Lower lobe of right lung (tissue), 2 donors: ENCODE measurements at places on chromosomes 3 and 15. TPM values are rescaled to one million over a fixed set of nuclear protein-coding genes. Genes with fewer than 3 reads are reported as not detected.

FANCD2OS gene
- total RNA-seq, result not detected

DNA sequence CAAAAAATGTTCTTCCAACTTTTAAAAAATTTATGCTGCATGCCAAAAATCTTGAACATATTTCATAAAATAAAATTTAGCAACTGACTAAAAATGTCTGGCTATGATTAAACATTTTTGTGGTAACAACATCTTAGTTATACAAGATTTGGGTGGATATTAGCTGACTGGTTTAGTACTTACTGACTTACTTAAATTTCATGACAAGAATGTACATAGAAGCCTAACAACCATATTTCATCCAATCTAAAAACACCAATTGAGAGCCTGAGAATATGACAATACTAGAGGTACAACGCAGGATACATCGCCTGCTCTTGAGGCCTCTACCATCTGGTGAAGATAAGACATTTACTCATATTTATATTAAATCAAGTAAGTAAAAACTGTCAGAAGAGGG, 34.6 kb downstream of the GNB4 start:
- peaks cover 53% of the 10 kb centered on the region for H3K36me3 ChIP-seq
- DNase-seq, result no peak
- no peak overlapping the region for H3K4me3 ChIP-seq
- H3K4me1 ChIP-seq, result peaks cover 5% of the 10 kb centered on the region
- H3K27me3 ChIP-seq, result no peaks in the 10 kb centered on the region

DNA sequence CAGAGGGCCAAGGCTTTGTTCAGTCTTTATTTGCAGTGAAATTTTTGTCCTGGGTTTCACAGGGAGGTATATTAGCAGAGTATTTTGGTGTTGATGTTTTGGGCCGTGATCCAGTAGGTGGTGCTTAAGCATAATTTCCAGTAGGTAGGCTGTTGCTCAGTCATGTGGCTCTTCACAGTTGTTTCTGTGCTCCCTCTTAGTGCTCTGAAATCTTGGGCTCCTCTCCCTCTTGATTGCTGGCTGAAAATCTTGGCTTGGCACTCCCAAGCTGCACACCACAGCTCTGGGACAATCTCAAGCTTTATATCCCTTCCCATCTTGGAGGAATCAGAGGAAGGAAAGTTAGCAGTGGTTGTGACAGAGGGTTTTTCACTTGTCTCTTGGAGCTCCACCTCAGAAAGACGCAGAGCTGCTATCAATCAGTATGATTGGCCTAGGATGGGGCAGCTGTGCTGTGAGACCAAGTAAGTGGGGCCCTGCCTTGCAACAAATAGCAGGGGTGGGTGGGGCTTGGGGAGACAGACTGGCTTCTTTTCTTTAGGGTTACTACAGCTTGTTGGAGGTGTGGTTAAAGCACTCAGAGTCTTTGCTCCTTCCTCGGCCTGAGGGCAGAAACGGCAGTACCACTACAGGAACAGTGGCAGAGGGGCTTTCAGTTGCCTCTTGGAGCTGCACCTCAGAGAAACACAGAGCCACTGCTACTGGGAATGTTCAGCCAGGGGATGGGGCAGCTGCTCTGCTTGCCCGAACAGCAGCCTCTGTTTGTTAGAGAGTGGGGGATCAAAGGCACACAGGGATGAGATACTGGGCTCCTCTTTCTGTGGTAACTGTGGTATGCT, 627.0 kb downstream of the SI start:
- no peak for DNase-seq
- no peaks in the 10 kb centered on the region for H3K4me1 ChIP-seq
- H3K36me3 ChIP-seq, result no peaks in the 10 kb centered on the region
- H3K27me3 ChIP-seq, result no peaks in the 10 kb centered on the region
- no peak overlapping the region for H3K27ac ChIP-seq
- H3K4me3 ChIP-seq, result no peak overlapping the region

DNA sequence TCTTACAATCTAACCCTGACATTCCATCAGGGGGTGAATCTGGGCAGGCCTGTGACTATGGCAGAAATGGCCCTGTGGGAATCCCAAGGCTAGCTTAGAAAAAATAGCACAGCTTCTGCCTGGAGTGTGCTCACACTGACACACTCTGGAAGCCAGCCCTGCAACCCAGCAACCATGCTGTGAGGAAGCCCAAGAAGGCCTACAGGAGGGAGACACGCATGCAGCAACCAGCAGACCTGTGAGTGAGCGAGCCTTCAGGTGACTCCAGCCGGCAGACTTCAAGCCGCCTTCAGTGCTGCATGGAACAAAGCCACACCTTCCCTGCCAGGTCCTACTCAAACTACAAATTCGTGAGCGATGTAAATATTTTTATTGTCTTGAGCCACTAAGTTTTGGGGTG, 26.1 kb downstream of the RAB6B start:
- no peaks in the 10 kb centered on the region for H3K27me3 ChIP-seq
- H3K36me3 ChIP-seq, result no peaks in the 10 kb centered on the region
- no peak overlapping the region for H3K4me3 ChIP-seq
- no peak overlapping the region for H3K27ac ChIP-seq
